ENCODE measurements at places on chromosomes 4 and X.

GRCh38 chr4:72449705-72450104, 119.3 kb downstream of the ADAMTS3 start:
- no peak for DNase-seq

GRCh38 chrX:117397844-117398243, 718.8 kb downstream of the KLHL13 start:
- no peak for DNase-seq

DNA sequence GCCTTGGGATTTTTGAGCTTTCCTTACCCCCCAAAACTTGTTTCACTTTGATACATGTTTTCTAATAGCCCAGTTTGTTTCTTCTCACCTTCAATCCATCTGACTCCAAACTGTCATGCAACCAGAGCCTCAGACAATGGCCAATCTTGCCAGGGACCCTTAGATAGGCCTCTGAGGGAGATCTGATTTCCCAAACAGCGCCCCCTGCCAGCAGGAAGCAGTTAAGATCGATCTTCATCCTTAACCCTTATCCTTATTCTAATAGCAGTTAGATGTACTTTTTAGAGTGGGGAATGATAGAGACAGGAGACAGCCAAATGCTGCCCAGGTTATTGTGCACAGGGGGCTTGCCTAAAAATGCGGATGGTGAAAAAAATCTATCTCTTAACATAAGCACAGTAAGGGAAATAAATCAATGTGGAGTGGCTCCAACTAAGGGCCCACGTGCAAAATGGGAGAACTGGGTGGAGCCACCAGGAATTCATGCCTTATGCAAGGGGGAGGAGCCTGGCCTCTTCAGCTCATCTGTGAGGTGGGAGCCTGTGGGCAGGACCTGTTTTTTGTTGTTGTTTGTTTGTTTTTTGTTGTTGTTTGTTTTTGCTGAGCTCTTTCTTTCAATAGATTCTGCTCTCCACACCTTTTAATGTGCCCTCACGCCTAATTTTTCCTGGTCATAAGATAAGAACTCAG, 833.6 kb upstream of the AGA start:
- DNase-seq: no peak

GRCh38 chr4:55398966-55399365, 3.2 kb downstream of the TMEM165 start:
- no peak for DNase-seq

- DNase-seq: no peak
These were observed 175.5 kb upstream of the GPRIN3 start for GRCh38 chr4:89482926-89483595.

- peak; percentile 24 for DNase-seq
These were observed 160.4 kb upstream of the GPR101 start for GRCh38 chrX:137194164-137194563.

DNA sequence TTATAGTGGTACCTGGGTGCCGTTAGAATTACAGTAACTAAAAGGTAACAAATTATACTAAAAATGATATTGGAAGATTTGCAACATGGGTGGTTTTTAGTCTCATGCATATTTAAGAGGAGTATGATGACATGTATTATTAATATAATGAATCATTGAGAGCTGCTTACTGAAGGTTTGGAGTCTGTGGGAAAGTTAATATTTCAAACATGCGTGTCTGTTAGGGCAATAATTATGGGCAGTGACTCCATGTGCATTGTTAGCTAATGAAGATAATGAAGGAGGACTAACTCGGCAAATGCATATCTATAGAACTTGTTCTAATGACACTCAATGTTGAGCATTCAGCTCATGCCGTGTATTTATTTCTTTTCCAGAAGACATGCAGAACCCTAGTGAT, 47.1 kb downstream of the MTHFD2L start:
- DNase-seq: no peak

DNA sequence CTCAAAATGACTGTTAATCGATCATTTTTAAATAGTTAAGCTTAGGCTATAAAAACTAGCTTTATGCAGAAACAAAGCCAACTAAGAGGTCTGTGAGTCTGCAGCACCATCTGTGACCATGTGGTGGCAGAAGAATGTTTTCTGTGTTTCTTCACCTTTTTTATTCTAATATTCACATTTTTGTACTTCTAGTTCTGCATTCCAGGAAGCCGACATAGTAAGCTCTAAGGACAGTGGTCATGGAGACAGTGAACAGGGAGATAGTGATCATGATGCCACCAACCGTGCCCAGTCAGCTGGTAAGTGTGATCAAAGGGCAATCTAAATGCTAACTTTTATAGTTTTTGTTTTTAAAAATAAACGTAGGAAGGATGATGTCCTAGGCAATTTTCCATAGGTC, 5.6 kb downstream of the PCDH10 start:
- DNase-seq: no peak

DNA sequence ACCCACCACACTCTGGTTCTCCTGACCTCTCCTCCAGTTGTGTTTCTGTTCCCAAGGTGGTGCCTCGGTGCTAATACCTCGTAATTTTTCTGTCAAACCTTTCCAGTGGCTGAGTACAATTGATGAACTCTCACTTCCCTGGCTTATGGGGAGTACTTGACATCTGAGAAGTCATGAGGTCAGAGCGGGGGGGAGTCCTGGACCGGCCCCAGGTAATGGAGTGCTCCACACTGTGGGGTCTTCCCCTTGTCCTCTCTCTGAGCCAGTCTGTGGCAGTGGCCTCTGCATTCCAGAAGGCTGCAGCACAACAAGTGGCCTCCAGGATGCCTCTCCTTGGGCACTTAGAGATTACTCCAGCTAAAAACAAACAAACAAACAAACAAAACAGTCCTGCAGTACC, 122.5 kb upstream of the TRIM2 start:
- DNase-seq: no peak

GRCh38 chr4:164526933-164527583, 226.9 kb upstream of the SMIM31 start:
- DNase-seq: no peak

DNA sequence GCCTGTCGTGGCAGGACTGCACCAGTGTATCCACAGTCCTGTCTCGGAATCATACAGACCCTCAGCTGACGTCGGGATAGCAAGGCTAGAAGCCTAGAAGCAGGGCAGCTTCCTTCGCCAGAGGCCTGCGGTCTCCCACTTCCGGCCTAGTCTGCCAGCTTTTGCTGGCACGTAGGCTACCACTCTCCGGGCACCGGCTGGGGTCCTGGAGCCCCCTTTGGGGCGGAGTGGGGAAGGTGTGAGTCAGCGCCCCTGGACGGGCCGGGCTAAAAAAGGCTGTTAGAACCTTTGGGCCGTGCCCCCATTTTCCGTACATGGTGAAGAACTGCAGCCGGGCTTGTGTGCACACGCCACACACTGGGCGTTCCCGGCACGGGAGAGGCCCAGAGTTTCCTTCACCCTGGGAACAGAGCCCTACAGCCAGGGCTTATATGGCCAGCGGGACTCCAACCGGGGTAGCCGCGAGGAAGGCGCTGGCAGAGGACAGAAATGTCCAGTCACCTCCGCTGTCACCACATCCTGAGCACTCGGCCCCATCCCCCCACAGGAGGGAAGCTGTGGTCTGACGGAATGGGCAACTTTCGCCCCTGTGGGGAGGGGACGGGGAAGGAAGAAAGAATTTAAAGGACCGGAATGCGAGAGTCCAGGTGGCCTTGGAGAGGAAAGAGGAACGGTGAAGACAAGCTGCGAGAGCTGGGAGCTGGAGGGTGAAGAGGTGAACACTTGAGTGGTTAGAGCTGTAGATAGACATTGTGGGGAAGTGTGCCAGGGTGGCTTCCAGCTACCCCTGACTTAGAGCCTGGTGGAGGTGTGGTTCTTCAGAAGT, 4.6 kb downstream of the MAGIX start:
- no peak for DNase-seq

GRCh38 chr4:83259586-83259985, 25.0 kb downstream of the COQ2 start:
- no peak for DNase-seq

DNA sequence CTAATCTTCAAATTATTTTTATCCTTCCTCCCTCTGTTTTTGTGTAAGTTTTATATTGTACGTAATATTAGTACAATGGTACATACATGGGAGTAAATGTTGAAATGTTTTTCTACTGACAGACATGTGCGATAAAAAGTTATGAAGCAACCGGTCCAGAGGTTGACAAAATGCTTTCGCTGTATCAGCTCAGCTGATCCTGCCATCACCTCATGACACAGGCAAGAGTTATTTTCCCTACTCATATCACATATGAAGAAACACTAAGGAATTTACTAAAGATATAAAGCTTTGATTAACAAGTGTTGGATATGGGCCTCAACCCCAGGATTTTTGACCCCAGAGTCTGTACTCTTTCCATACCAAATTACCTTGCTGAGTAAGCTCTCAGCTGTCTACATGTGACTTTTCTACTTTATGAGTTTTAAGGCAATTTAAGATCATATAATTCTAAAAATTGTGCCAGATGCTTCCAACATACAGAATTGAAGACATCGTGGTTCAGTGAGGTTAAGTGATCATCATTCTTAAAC, 50.0 kb downstream of the CLCN5 start:
- no peak for DNase-seq

GRCh38 chrX:112751076-112751475, 71.3 kb upstream of the LHFPL1 start:
- no peak for DNase-seq

- no peak for DNase-seq
These were observed 92.1 kb downstream of the MAMLD1 start for GRCh38 chrX:150455215-150455608.

GRCh38 chrX:70970482-70970995, 39.6 kb upstream of the SLC7A3 start:
- DNase-seq: no peak

- no peak for DNase-seq
These were observed 2.0 kb downstream of the USP9X start for GRCh38 chrX:41087201-41087600.

DNA sequence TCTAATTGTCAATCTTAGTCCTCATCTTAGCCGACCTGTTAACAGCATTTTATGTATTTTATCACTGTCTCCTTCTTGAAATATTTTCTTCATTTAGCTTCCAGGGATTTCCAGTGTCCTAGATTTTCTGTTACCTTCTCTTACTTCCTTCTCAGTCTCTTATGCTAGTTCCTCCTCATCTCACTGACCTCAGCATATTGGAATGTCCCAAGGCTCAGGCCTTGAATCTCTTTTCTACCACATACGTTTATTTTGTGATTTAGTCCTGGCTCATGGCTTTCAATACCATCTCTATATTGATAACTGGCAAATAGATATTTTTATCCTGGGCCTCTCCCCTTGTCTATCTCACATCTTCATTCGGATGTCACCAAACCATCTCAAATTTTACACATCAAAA, 61.1 kb downstream of the IQCM start:
- no peak for DNase-seq

GRCh38 chrX:51336584-51336983, 4.0 kb downstream of the NUDT10 start:
- DNase-seq: no peak
